ENCODE measurements at places on chromosomes 16 and 17. TPM values are rescaled to one million over a fixed set of nuclear protein-coding genes. Genes with fewer than 3 reads are reported as not detected.

CCNF gene
- 55.9 TPM for total RNA-seq

PERCC1 gene
- total RNA-seq = not detected

SDK2 gene
- total RNA-seq = 3.9 TPM

DNA sequence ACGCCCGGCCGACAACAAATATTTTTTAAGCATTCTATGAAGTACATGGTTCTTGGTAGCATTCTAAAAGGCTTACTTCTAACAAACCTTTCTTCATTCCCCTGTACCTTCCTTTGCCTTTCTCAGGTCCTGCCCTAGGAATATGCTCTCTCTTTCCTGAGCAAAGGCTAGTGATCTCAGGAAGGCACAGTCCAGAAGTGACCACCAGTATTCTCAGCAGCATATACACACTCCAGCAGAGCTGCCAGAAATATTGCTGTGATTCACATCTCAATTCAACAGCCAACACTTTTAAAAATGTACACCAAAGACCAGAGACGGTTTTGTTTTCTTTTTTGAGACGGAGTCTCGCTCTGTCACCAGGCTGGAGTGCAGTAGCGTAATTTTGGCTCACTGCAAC, 41.4 kb upstream of the ANKFY1 start:
- peaks cover 6% of the 10 kb centered on the region for H3K4me1 ChIP-seq
- no peak for DNase-seq
- H3K36me3 ChIP-seq = peaks cover 22% of the 10 kb centered on the region
- H3K27ac ChIP-seq = no peak overlapping the region

Measured in H1 (cell line).